ENCODE measurements at places on chromosomes 12 and 14.
A peak's percentile ranks its signal among the peaks of the same experiment; 100 is the strongest.

DNA sequence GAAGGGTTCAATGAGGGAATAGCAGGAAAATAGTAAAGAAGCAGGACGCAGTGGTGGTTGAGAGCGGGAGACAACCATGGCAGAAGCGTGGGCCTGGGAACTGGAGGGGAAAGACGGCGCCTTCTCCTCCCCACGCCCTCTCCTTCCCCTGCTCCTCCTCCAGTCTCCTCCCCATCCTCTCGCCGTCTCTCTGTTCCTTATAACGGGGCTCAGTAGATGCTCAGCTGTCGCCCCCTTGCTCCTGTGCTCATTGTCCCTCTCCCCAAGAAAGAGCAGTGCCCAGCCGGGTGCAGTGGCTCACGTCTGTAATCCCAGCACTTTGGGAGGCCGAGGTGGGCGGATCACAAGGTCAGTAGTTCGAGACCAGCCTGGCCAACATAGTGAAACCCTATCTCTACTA is 142.0 kb downstream of the BCL11B start:
- no peak for DNase-seq

DNA sequence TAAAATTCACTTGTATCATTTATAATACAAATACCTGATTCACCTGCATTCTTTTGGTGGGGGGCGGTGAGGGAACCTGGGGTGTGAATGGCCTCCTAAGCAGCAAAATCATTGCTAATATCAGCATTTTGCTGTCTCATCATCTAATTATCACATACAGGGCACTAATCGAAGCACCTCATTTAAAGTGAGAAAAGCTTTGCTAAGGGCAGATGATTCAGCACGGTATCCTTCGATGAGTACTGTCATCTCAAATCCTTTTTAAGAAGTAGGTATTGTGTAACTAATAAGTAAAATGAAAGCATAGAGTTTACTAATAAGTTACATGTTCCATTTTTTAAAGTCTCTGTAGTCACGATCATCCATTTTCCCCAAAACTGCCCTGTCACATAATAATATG is 278.1 kb upstream of the SOX5 start:
- DNase-seq = no peak

- no peak for DNase-seq
These were observed 6.7 kb upstream of the SLC15A4 start for GRCh38 chr12:128830505-128830893.

- DNase-seq = no peak
These were observed 72.9 kb upstream of the FOXN3 start for GRCh38 chr14:89489761-89490437.

DNA sequence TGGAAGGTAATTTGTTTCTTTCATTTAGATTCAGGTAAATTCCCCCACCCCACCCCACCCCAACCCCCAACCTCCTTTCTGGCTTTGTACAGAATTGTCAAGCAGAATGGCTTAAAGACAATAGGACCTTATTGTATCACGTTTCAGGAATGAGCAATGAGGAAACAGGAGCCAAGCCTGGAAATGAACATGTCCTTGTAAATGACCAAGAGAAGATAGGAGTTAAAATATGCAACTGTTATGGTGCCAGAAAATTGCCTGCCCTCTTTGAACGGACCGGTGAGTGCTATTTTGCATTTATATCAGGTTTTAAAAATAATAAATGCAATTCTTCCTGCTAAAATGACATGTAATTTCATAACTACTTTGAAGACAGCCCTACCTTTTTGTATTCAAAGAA is 141.6 kb upstream of the PELI2 start:
- DNase-seq = no peak

DNA sequence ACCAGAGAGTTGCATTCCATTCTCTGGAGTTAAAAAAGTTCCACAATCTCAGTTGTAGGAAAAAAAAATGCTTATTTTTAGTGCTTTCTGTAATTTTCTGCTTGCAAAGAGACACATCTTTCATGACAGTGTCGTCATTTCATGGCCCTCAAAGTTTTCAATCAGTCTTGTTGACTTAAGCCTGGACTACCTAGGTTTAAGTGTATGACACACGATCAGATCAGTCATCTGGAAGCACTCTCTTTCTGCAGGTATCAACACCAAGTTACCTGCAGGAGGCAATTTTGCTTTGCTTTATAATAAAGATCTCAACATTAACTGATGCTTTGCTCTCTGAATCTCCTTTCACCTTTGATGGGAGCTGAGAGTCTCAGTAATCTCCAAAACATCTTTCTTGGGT is 251.6 kb downstream of the BCAT1 start:
- DNase-seq = no peak

DNA sequence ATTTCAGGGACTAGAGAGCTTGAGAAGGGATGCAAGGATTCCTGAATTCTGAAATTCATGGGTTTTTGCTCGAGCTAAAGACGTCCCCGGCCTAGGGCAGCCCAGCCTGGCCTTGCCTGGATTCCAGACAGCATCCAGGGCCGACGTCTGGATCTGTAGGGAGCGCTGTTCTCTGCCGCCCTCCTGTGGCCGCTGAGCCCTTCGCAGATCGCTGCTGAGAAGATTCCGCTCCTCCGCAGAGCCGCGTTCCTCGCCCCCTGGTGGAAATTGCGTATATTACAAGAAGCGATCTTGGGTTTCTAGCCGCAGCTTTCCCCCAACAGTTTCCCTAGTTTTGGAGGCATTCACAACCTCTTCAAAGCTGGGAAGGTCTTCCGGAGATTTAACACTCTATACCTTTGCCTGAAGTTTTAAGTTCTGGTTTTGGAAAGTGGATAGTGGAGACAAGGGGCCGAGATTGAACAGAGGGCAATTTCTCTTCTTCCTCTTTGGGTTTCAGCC is 5.1 kb downstream of the CISTR start:
- peak; percentile 84 for DNase-seq

DNA sequence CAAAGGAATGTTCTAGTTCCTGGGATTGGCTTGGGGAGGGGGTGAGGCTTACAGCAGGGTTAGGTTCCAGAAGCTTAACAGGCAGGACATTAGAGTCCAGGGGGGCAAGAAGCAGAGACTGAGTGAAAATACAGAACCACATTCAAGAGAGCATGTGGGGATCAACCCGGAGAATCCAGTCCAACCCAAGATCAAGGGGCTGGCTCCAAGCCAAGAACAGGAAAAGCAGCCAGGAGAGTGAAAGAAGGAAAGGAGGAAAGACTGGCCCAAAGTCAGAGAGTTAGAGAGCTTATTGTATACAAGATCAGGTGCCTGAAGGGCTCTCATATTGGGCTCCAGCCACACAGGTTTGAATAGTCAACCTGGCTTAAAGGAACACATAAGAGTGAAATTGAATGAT is 190.3 kb upstream of the CDKN3 start:
- DNase-seq = no peak

- peak; percentile 56 for DNase-seq
These were observed 441 bp downstream of the RAB5B start for GRCh38 chr12:55974308-55974730.

DNA sequence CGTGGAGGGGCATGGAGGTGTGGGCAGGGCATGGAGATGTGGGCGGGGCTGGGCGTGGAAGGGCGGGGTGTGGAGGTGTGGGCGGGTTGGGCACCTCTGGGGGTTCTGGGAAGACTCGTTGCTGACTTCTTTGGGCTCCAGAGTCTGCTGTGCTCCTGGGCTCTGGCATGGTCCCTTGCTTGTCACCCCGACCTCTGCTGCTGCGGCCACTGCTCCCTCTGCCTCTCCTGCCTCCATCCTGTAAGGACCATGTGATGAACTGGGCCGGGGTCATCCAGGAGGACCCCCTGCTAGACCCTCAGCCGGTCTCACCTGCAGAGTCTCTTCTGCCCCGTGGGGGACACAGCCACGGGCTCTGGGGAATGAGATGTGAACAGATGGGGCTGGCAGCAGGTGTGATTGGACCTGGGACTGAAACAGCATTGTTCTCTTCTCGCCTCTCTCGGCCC is 15.3 kb downstream of the NOC4L start:
- DNase-seq = no peak

- no peak for DNase-seq
These were observed 178.2 kb upstream of the HIF1A start for GRCh38 chr14:61516964-61517653.

GRCh38 chr12:71109834-71110233 is 48.0 kb downstream of the TSPAN8 start:
- DNase-seq = no peak

- no peak for DNase-seq
These were observed 20.5 kb downstream of the NPC2 start for GRCh38 chr14:74472601-74473000.

GRCh38 chr12:6180268-6181051 is 19.7 kb upstream of the CD9 start:
- DNase-seq = no peak

GRCh38 chr14:101201535-101202151 is 298.1 kb upstream of the RTL1 start:
- no peak for DNase-seq

DNA sequence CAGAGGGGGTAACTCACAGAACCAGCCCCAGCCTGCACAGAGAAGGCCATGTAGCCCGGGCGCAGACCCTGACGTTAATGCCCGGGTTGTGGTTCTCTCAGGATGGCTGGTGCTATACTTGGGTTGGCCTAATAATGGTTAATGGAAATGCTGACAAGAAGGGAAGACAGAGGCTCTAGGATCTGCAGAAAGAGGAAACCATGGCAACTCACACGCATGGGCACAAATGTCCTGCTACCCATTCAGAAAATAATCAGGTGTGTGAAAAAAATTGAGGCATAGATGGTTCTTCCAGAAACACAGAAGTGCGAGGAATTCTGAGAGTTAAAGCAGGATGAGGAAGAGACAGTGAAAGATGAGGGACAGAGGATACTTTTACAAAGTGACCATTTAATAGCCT is 33.8 kb downstream of the APPL2 start:
- DNase-seq = no peak

GRCh38 chr12:25058012-25058411 is 109.1 kb upstream of the BCAT1 start:
- DNase-seq = no peak

DNA sequence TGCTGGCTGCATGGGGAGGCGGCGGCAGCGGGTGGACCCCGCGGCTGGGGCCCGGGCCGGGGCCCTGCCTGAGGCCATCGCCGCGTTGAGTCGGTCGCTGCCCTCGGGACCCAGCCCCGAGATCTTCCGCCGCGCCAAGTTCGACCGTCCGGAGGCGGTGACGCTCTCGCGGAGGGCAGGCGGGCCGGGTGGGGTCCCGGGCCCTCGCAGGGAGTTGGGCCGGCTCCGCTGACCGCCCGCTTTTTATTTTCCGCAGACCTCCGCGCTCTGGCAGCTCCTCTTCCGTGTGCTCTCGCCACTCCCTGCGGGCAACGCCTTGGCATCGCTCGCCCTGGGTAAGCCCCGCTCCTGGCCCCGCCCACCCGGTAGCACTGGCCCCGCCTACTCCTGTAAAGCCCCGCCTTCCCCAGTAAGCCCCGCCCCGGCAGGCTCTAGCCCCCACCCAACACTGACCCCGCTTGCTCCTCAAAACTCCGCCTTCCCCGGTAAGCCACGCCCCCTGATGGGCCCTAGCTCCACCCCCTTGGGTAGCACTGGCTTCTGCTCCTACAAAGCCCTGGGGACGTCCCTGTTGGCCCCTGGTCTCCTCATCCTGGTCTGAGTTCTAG is 424 bp downstream of the TEDC1 start:
- DNase-seq = peak; percentile 87

- DNase-seq = no peak
These were observed 289.7 kb downstream of the PCNX1 start for GRCh38 chr14:71196921-71197320.

DNA sequence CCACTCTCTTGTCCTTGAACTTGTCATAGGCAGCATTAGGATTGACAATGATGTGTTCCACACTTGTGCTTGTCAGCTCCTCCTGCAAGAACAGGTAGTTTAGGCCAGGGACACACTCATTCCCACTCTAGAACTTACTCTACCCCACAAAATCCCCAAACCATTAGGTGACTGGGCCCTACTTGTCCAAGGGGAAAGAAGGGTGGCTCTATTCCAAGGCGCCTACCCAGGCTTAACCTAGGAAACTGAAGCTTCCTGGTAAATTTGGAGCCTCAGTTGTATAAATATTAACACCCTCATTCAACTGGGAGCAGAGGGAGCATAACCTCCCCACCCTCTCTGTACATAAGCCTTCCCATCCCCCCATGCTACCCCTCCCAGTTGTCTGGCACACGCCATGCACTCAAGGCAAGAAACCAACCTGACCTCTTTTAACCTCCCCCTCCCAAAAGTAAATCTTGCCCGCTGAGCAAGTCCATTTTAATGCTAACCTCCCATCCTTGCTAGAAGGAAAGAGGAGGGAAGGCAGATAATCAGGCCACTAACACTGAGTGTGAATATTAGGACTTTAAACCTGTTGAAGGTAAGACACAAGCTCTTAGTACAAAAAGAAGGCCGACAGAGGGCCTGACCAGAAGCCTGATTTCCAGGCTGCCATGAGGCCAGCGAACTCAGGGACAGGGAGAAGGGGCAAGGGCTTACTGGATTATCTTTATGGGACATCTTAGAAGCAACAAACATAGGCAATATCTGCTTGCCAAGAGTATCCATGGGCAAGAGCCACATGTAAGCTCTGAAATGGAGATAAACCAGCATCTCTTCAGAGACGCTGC is 11.0 kb downstream of the DCTN2 start:
- DNase-seq = no peak

DNA sequence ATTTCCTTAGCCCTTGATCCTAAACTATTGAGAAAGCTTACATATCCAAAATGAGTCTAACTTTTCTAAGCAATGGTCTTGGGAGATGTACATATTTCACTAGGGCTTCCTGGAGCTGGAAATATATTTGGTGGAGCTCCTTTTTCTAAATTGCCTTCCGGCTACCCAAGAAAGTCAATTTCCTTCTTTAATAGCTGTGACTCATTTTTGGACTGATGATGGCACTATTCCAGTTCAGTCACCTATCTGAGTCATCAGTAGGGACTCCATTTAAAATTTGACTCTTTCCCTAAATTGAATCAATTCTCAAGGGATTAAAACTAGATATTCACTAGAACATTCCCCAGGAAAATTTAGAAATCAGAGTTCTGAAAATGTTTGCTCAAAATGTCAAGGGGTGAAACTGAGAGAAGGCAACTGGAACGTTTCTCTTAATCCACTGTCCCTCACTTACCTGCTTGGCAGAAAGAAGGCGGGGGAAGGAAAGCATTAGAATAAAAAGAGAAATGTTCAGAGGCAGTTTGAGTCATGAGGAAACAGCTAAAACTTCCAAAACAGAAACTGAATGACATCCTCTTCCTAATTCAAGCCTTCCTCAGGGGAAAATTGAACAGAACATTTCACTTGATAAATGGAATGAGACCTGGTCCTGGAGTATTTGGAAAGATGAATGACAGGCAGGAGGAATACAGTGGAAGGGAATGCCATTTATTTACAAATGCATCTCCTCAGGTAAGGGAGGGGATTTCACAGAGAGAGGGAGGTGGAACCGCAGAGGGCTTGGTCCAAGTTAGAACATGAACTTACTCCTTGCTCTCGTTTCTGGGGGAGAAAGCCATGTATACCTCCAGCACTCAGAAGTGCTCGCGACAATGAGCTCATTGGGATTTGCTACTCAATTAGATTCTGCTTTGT is 91.2 kb downstream of the RGS6 start:
- no peak for DNase-seq

GRCh38 chr12:52042706-52043385 is 8.4 kb upstream of the NR4A1 start:
- no peak for DNase-seq

- peak; percentile 54 for DNase-seq
These were observed at the start of gene DTX1 for GRCh38 chr12:113056631-113057488. Gene DTX1, plus strand, starts transcription at chr12:113056730. Its CDS starts 1,463 bp downstream, at chr12:113058193.
